ENCODE measurements at places on chromosomes 1 and 21.

- no peak for DNase-seq
Observed at GRCh38 chr1:152519851-152520250, 5.6 kb downstream of the CRCT1 start.

GRCh38 chr1:180849031-180849775 is 63.5 kb upstream of the KIAA1614 start:
- DNase-seq: no peak

DNA sequence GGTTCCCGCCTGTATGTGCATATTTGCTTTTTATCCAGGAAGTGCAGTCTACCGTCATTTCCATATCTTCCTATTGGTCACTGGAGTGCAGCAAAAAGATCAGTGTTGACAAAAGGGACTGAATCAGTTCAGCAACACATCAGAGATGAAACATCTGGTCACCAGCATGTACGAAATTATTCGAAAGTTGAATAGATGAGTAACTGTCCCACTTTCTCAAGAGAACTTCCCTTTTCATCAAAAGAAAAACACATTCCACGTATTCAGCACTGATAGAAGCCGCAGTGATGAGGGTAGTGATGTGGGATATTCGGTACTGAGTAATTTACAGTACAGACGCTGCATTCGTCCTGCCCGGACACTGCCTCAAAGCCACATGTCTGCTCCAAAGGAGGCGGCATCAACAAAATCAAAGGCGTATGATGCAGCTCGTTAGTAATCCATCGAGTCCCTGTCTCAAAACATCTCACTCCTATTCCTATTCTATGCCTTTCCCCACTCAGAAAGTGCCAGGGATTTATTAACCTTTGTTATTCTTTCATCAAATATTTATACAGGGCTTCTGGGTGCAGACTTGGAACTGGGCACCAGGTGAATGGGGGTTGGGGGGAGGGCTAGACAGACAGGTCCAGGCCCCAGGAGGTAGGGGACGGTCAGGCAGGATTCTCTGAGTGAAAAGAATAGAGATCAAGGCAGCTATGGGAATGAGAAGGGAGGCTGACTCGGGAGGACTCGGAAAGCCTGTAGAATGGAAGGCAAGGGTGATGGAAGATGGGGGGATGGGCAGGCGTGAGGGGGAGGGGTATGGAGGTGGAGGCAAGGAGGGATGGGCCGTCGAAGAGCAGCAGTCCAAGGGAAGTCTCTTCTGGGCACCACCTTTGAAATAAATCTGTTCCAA is 79.5 kb upstream of the SLC45A1 start:
- DNase-seq: no peak

- no peak for DNase-seq
Observed at GRCh38 chr21:35189077-35189863, 140.2 kb upstream of the RUNX1 start.

All from HTR-8/SVneo (cell line).